Activated T-helper 1 cell treated with anti-CD3 and anti-CD28 coated beads, Interleukin-2, amount 50 U/mL, for 16 hours (primary cell): ENCODE measurements at places on chromosomes 16 and 17.

DNA sequence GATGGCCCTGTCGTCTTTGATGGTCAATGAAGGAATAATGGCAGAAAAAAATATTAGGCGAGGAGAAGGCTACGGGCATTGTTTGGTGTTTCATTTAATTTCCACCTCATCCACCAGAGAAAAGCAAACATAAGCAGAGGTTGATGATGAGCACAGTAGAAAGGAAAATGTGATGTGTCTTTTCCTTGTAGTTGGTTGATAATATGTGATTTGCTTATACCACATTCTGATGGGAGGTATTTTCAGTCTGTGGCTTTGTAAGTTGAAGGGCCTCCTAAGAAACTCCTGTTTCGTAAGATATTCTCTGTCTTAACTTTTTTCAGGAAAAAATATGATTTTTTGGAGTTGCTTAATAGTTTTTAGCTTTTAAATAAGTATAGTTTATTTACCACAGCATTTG lies 215.7 kb downstream of the PRKCA start:
- DNase-seq: no peak

- DNase-seq: no peak
These were observed 806 bp downstream of the MRM1 start for GRCh38 chr17:36602030-36602748.

GRCh38 chr16:80055831-80056230 lies 455.3 kb upstream of the MAF start:
- DNase-seq: no peak

- DNase-seq: no peak
These were observed 262.6 kb upstream of the MYOCD start for GRCh38 chr17:12402963-12403622.

GRCh38 chr17:80960797-80961452 lies 30.7 kb upstream of the CHMP6 start:
- DNase-seq: no peak
